ENCODE measurements at places on chromosomes 3 and 15.

GRCh38 chr3:129605203-129605921 lies 1.1 kb downstream of the PLXND1 start:
- DNase-seq, result no peak

DNA sequence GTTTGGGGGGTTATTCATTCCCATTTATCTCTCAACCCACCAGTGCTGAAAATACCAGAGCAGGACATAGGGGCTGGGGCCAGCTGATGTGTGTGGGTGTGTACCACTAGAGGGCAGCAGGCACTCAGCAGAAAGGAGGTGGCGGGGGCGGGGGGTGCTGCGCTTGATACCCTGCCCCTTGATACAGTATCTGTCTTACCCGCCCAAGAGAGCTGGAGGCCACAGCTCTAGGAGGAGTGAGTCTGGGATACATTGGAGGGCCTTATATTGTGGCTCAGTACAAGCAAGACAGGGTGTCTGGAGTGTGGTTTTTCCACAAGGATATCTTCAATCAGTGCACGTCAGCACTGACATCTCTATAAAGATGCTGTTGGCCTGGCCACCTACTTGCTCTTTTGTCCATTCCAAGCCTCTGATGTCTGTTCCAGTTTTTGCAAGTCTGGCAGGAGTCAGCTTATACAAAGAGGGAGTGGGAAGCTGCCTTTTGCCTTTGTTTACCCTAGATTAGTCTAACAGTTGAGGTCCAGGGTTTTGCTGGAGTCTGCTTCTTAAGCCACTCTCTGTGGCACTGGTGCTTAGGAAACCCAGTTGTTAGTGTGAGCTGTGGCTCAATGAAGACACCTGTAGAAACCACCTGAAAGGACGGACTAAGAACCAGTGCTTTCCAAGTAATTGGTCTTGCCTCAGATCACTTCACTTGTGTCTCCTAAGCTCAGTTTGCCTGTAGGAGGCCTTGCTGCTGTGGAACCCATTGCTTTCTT lies 1.5 kb upstream of the RBM15B start:
- no peak for DNase-seq

GRCh38 chr3:65091565-65091964 lies 403.8 kb upstream of the ADAMTS9 start:
- DNase-seq, result no peak

DNA sequence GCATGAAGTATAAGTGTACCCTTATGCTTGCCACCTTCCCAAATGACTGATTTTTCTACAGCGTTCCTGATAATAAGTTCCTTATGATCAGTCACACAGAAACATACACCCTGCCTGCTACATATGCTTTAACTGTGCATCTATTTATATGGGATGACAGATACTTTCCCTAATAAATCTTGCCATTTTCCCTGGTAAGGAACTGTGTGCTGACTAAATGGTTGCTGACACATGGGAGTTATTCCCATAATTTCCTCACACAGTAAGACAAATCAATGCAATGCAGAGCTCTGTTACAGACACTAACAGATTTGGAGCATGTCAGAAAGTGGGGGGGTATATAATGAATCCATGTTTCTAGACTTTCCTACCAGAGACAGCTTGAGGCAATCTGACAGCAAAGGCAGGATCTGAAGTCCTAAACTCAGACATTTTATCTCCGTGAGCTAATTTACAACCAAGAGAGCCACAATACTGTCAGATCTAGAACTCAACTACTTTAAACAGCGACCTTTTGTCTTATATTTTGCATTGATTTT lies 86.9 kb upstream of the TCF12 start:
- no peak for DNase-seq

DNA sequence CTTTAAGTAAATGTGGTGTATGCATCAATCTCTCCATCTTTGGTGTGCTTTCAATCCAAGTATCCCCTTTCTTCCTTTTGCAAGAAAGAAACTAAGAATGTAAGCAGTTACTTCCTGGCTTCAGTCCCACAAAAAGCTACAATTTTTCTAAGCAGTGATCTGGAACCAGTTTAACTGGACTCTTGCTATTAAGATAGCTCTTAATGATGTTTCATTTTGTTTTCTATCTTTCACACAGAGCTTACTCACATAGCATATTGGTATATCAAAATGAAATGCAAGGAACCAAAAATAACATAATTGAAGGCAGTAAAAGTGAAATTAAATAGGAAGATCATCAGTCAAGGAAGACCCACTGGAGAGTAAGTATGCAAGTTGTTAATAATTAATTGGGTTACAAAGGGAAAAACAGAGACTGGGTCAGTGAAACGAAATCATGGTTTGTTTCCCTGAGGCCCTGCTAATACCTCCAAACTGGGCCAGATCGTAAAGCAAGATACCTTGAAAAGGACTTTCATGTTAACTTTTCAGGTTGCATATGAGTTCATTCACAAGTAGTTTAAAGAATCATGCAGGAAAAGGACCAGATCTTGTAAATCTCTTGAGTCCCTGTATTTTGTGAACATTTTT lies 41.9 kb downstream of the GPR160 start:
- DNase-seq, result no peak

- DNase-seq, result no peak
Observed at GRCh38 chr3:29436612-29437323, 155.9 kb downstream of the RBMS3 start.

- DNase-seq, result no peak
Observed at GRCh38 chr15:85792912-85793590, 1.7 kb downstream of the KLHL25 start.
